EL (cell line): ENCODE measurements at places on chromosomes 5 and 9.

GRCh38 chr5:158824241-158824882 is 275.4 kb downstream of the EBF1 start:
- DNase-seq = no peak

GRCh38 chr9:36997414-36997813 is 36.7 kb downstream of the PAX5 start:
- peak; percentile 50 for DNase-seq

DNA sequence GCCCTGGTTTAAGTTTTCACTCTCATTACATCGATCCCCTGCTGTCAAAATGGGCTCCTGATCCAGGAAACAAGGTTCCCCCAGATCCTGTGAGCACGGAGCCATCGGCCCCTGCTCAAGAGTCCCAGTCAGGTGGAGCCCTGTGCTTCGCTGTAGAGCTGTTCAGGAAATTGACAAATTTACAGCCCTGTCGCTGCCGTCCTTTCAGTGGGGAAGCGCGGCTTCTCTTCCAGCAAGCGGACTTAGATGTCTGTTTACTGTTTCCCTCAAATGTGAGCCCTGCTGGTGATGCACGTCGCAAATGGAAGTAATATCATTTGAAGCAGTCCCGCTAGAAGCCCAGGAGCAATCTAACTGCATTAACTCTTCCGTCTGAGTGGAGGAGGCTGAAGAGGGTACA is 760.9 kb upstream of the WWC1 start:
- DNase-seq = no peak

- peak; percentile 59 for DNase-seq
These were observed 15.7 kb upstream of the CEP120 start for GRCh38 chr5:123438902-123439301.

DNA sequence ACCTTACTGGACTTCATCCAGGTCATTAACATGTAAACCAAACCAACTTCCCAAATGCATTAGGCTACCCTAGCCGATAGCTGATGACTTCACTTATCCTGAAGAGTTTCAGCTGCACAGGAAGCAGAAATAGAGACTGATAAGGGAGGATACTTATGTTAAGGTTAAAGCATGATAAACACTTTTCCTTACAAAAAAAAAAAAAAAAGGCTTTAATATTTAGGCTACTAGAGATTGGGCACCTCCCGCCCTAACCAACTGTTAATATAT is 1.6 kb upstream of the MEF2C start:
- no peak for DNase-seq

DNA sequence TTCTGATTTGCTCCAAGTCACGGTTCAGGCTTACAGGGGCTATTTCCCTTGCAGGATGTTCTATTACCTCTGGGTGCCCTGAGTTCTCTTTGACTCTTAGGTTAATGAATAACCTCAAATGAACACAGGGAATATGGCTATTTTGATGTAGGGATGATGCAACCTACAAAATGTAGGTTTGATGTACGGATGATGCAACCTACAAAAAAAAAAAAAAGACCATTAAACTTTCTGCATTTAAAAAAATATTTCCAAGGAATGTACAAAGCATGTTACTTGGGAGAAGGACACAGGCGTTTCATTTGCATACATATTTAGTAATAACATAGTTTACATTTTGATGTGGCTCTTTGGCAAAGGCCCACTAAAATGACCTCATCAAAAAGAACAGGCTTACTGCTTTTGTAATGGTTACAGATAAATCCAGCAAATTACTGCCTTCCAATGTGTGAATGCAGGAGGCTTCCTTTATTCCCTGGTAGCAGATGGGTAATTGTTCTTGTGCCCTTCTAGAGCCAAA is 36.3 kb downstream of the ZNF474 start:
- DNase-seq = peak; percentile 84

GRCh38 chr9:112198646-112199045 is 23.5 kb upstream of the SUSD1 start:
- no peak for DNase-seq

DNA sequence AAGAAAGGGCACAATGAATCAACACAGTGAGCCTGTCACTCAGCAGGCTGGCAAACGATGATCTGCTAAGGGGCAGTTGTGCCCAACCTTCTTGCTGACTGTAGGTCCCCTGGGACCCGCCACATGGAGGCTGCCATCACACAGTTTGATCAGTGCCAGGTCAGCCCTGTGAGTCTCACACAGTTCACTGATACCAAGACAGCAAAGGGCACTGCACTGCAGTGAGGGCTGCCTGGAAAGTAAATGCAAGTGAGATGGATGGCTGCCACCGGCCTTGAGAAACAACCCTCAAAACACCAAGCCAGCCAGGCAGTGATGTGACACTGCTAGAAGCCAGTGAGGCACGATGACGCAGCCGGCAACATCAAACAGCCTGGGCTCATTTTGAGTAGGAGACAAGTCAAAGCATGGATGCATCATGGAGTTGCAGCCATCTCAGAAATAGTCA is 30.3 kb downstream of the FOXD1 start:
- no peak for DNase-seq
